GM03348 (cell line): ENCODE measurements at places on chromosomes 2 and 18.

GRCh38 chr18:69727912-69728572, 219.6 kb downstream of the CD226 start:
- DNase-seq: no peak

DNA sequence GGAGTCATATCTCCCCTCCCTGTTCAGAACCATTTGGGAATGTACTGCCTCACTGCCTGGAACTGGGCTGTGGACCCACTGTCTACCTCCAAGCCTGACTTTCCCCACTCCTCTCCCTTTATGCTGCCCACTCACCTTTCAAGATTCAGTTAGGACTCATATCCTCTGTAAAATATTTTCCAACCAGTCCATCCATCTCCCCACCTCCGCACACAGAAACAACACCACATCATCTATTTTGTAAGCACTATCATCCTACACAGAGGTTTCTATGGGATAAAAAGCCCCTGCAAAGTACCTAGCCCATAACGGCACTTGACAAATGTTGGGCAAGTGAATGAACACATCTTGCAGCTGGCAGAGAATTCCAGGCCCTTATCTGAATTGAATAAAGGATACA, 250.8 kb downstream of the ANAPC1 start:
- no peak for DNase-seq

- peak; percentile 5 for DNase-seq
These were observed 144.2 kb downstream of the WDR7 start for GRCh38 chr18:56795381-56795780.

GRCh38 chr2:100151310-100151709, 8.9 kb upstream of the AFF3 start:
- DNase-seq: no peak

DNA sequence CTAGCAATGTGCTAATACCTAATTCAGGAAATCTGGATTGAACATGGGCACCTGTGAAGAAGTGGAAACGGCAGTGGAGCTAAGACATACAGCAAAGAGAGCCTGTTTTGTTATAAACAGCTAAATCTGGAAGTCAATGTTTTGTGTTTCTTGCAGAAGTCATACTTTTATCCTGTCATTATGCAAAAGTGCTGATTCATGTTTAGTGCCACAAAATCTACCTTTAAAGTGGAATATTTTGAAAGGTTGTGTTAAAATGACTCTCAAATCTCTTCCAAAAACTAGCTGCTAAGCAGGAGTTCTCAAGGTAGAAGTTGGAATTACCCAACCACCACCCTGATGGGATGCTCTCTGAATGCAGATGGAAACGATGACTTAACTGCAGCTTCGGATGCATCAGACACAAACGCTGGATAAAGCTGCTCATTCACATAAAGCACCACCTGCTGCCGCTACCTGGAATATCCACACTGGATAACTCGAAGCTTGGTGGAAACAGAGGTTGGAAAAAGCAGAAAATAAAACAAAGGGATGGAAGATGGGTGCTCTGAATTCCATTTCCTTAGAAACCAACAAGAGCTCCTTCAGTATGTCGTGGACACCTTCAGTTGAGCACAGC, 132.6 kb upstream of the ZNF236 start:
- DNase-seq: no peak

DNA sequence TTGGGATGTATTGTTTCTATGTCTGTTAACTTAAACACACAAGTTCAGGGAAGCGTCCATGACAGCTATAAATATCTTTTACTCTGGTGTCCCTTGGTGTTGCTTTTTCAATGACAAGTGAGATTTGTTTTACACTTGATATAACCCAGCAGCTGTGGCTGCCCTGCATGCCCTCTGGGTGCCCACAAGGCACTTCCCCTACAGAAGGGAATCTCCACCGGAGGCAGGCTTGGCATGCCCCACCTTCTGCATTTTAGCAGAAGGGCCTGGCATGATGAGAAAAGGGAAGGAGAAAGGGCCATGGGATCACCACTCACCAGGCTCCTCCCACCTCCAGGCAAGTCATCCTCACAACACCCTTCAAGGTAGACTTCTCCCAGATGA, 68.7 kb downstream of the TMEM247 start:
- DNase-seq: no peak
